Fibroblast of gingiva (primary cell): ENCODE measurements at places on chromosomes 5 and 9.
A peak's percentile ranks its signal among the peaks of the same experiment; 100 is the strongest.

DNA sequence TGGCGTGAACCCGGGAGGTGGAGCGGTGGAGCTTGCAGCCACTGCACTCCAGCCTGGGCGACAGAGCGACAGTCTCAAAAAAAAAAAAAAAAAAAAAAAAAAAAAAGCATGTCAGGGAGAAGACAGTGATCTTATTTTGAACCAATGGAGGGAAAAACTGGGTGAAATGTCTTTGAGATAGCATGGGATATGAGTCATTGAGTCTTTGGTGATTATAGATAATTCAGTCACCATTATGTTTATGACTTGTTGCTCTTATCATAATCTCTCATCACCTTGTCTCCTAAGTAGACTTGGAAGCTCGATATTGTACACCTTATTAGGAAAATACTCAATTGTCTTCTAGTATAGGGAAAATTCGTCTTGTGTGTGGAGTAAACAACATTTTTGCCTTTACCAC, 55.1 kb upstream of the KDM4C start:
- no peak for DNase-seq

GRCh38 chr5:102223542-102224477, 72.3 kb downstream of the SLCO4C1 start:
- no peak for DNase-seq

DNA sequence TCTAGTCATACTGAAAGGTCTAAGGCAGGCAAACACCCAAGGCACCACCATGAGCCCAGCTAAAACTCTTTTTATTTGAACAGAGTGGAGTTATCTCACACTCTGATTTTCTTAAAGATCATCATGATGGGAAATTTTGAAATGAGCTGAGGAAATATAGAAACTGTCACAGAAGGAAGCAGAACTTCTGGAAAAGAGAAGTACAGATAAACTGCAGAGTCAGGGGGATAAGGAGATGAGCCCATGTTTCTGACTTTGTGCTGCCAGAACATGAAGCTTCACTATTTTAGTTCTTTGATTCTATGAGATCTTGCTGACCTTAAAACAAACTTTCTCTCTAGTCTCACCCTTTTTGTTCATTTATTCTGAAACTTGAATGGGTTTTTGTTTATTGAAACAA, 406.5 kb upstream of the EDIL3 start:
- DNase-seq: no peak

DNA sequence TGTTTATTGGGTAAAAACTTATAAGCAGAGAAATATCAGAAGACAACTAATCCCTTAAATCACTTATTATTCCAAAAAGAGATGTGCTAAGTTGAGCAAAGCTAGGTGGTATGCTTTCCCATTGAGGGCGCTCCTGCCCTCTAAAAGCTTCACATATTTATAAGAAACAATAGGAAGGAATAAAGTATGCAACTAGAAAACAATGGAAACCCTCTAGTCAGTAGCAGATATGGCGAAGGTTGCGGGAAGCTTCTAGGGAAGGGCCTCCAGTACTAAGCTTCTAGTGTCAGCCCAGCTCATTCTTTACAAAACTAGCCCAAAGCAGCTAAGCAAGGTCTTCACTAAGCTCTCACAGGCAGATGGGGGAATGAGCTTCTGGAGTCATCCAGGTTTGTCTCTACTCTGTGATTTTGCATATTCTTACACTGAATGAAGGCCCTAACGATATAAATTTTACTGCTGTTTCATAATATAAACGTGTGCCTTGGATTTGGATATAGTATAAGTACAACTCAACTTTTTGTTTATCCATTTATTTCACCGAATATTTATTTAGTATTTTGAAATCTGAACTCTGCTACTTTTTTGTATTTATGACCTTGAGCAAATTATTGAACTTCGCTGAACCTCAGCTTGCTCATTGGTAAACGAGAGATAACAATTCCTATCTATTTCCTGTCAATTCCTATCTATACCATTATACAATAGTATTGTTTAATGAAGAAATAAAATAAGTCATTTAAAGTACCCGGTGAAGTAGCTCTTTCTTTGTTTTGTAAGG, 571.4 kb downstream of the ELAVL2 start:
- no peak for DNase-seq

DNA sequence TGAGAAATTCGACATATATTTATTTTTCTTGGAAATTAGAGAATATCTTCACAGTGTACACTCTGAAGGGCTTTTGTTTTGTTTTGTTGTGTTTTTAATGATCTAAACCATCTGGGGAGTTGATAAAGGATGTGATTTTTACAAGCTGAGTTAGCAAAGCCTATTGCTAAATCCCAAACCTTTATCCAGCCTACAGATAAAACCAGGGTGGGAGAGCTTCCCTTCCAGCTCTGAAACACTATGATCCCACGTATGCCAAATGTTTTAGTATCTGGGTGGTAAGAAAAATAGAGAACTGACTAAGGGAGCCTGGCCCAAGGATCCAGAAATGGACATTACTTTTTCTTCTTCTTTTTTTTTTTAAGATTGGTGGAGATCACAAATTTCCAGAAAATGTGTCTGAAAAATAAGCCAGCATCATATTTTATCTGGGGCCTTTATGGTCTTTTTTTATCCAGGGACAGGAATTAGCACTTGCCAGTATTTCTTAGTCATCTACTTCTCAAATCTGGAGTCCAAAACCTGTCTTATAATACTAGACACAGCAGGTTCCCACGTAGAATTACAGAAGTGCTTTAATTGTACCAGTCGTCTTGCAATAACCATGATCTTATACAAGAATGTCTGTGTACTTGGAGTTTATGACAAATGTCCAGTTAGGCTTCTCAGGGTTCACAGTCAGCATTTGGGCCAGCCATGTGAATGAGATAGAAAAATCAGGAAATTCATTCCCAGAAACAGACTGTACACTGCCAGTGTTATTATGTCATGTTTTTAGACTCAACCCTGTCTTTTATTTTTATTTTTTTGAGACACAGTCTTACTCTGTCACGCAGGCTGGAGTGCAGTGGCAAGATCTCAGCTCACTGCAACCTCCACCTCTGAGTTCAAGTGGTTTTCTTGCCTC, 290.8 kb upstream of the MPDZ start:
- peak; percentile 55 for DNase-seq

GRCh38 chr9:128716581-128717254, 7.2 kb downstream of the ZDHHC12 start:
- no peak for DNase-seq
